NAMALWA (cell line): ENCODE measurements at places on chromosomes 7 and 10.
A peak's percentile ranks its signal among the peaks of the same experiment; 100 is the strongest.

DNA sequence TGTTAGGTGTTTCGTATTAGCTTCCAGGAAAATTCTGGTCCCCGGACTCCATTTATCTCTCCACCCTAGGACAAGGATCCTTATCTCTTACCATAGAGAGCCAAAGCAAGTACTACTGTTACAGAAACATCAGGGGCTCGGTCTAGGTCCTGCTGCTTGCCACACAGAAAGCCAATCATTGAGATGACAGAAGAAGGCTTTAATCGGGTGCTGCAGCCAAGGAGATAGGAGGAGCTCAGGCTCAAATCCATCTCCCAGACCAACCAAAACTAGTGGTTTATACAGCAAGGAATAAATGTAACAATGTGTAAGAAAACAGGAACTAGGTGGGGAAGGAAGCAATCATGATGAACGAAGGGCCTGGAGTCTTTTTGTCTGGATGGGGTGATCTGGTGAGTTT is 22.2 kb upstream of the CACUL1 start:
- no peak for DNase-seq

DNA sequence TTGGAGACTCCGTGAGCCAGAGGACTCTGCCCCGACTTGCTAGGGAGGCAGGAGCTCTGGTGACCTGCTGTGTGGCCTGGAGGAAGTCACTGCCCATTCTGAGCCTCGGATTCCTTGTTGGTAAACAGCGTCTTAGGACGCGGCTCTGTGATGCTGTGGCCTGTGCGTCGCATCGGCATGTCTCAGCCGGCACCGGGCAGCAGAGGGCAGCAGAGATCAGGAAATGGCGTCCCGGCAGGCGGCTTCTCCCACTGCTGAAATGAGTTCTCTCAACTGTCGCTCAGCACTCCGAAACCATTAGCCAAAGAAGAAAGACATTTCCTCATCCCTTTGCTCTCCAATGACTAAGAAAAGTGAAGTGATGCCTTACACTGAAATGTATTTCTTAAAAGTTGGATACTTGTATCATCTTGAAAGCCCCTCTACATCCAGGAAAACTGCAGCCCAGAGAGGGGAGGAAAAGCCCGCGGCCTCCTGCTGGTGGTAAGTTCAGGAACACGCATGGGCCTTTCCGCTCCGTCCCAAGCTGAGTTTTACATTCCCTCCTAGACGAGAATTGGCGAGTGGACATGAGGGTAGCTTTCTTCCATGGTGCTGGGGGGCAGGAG is 91.7 kb downstream of the WDR11 start:
- DNase-seq: peak; percentile 80

DNA sequence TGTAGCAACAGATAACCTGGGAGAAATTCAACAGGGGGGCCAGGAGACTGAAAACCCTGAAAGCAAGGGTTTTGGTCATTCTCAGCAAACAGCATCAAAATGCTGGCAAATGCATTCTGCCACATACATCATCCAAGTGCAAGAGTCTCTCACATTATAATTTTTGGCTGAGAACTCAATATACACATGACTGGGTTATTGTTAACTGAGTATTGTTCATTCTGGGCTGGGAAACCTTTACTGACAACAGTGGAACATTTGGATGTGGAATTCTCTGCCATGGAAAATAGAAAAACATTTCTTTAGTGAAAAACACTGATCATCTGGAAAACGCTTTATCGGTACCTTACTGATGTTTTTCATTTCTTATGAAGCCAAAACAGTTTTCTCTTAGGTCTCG is 73.1 kb upstream of the MET start:
- no peak for DNase-seq

GRCh38 chr10:90775351-90776028 is 82.3 kb downstream of the HTR7 start:
- DNase-seq: no peak

GRCh38 chr10:86137561-86137960 is 229.0 kb downstream of the GRID1 start:
- DNase-seq: no peak

- DNase-seq: no peak
These were observed 12.2 kb downstream of the MRLN start for GRCh38 chr10:59741048-59741447.

GRCh38 chr10:132061465-132061864 is 4.3 kb upstream of the JAKMIP3 start:
- DNase-seq: no peak

DNA sequence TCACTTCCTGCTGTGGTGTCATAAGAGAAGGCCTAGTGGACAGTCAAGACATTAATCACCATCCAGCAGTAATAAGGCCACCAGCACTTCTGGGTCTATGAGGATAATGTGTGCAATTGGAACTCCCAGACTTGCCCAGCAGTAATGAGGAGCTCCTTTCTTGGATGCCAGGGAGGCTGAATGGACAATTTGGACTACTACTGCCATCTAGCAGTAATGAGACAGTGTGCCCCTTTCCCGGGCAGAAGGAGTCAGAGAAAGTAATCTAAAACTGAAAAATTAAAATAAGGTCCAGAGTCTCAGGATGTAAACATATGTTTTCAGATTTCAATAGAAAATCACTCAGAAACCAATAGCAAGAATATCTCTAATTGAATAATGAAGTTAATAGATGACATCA is 400.4 kb downstream of the CDC14C start:
- DNase-seq: peak; percentile 33

GRCh38 chr7:27763983-27764508 is 24.1 kb downstream of the TAX1BP1 start:
- DNase-seq: no peak

DNA sequence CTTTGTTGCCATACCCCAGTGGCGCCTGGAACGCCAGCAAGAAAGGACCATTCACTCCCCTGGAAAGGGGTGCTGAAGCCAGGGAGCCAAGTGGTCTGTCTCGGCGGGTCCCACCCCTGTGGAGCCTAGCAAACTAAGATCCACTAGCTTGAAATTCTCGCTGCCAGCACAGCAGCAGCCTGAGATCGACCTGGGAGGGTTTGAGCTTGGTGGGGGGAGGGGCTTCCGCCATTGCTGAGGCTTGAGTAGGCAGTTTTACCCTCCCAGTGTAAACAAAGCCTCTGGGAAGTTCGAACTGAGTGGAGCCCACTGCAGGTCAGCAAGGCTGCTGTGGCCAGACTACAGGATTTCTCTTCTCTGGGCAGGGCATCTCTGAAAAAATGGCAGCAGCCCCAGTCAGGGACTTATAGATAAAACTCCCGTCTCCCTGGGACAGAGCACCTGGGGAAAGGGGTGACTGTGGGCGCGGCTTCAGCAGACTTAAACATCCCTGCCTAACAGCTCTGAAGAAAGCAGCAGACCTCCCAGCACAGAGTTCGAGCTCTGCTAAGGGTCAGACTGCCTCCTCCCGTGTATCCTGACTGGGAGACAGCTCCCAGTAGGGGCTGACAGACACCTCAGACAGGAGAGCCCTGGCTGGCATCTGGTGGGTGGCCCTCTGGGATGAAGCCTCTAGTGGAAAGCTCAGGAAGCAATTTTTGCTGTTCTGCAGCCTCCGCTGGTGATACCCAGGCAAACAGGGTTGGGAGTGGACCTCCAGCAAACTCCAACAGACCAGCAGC is 281.1 kb upstream of the SP4 start:
- DNase-seq: no peak

DNA sequence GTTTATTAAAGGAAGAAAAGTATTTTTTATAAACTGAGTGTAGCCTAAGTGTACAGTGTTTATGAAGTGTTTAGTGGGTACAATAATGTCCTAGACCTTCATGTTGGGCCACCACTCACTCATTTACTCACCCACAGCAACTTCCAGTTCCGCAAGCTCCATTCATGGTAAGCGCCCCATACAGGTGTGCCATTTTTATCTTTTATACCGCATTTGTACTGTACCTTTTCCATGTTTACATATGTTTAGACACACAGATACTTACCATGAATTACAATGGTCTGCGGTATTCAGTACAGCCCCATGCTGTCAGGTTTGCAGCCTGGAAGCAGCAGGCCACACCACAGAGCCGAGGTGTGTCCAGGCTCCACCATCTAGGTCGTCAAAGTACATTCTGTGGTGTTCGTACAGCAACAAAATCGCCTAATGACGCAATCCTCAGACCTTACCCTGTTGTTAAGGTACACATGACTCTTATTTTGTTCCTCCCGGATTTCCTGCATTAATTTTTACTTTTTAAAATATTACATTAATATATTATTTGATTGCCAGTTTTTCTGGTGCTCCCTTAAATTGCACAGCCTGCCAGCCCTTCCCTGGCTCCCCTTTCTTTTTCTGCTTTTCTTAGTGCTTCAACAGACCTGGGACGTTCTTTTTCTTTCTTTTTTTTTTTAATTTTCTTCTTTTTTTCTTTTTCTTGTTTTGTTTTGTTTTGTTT is 881 bp upstream of the SSBP1 start:
- DNase-seq: peak; percentile 58
